ENCODE measurements at places on chromosomes 11 and 22.

GRCh38 chr11:121626980-121627379 is 174.2 kb upstream of the SORL1-AS1 start:
- DNase-seq, result no peak

DNA sequence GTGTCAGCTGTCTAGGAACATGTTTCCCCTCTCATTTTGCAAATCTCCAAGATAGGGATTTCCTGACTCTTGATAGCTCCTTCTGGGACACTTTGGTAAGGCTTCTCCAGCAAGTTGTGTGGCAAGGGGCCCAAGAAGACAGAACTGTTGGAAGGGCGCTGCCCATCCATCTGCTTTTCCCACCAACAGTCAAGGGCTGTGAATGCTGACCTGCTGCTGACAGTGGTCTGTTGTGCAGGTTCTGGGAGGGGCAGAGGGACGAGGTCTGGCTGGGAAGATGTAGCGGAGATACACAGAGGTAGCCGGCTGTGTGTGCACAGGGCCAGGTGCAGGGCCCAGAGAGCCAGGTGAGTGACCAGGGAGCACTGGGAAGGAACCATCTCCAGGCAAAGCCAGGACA is 12.2 kb downstream of the BCR start:
- no peak for DNase-seq

DNA sequence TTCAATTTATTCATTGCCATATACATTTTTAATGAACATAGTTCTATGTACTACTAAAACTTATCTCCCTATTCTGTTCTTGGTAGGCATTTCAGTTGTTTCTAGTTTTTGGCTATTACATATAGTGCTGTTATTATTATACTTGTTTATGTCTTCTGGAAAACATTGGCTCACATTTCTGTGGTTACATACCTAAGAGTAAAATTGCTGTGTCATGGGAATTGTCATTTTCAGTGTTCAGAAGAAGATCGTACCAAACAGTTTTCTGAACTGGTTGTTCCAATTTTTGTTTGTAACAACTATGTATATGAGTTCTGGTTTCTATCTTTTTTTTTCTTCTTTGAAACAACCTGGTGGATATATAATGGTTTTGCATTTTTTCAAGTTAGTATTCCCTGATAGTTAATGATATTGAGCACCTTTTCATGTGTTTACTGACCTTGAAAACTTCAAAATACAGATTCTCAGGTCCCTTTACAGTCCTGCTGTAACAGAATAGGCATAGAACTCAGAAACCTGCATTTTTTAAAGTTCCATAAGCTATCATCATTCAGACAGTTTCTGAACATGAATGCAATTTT is 230.7 kb downstream of the JRKL start:
- no peak for DNase-seq

DNA sequence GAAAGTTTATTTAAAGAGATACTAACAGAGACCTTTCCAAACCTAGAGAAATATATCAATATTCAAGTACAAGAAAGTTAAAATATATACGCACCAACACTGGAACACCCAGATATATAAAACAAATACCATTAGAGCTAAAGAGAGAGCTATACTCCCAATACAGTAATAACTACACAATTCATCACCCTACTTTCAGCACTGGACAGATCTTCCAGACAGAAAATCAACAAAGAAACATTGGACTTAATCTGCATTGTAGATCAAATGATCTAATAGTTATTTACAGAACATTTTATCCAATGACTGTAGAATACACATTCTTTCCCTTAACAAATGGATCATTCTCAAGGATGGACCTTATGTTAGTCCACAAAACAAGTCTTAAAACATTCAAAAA is 311.9 kb downstream of the METTL15 start:
- DNase-seq, result no peak

DNA sequence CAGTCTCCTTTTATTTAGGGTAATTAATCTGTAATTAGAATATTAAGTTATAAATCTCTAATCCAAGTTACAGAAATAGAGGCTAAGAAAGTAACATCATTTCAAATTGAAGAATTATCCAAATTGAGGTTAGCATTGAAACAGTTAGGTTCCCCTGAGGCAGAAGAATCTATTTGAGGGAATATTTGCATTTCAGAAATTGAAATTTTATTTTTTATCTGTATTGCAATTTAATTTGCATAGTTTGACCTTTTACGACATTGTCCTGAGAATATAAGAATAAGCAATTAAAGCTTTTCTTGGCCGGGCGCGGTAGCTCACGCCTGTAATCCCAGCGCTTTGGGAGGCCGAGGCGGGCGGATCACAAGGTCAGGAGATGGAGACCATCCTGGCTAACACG is 27.6 kb downstream of the DDIAS start:
- no peak for DNase-seq

- DNase-seq, result no peak
Measured at GRCh38 chr11:43212279-43212678, 99.5 kb upstream of the API5 start.

DNA sequence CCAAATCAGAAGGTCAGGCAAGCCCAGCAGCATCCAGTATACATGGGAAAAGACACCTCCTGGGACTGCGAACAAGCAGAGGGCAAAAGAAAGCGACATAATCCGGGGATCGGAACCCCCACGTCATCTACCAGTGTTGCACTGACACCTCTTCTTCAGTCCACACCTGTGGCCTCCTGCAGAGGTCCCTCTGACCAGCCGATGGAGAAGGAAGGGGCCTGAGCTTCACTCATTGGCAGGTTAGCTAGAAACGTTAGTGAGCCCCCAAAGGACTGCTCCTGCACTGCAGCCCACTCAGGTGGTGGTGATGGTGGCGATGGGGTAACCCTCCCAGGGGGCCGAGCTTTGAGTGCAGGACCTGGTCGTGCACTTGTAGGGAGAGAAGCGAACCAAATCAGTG is 22.1 kb downstream of the ASCL2 start:
- DNase-seq, result no peak

DNA sequence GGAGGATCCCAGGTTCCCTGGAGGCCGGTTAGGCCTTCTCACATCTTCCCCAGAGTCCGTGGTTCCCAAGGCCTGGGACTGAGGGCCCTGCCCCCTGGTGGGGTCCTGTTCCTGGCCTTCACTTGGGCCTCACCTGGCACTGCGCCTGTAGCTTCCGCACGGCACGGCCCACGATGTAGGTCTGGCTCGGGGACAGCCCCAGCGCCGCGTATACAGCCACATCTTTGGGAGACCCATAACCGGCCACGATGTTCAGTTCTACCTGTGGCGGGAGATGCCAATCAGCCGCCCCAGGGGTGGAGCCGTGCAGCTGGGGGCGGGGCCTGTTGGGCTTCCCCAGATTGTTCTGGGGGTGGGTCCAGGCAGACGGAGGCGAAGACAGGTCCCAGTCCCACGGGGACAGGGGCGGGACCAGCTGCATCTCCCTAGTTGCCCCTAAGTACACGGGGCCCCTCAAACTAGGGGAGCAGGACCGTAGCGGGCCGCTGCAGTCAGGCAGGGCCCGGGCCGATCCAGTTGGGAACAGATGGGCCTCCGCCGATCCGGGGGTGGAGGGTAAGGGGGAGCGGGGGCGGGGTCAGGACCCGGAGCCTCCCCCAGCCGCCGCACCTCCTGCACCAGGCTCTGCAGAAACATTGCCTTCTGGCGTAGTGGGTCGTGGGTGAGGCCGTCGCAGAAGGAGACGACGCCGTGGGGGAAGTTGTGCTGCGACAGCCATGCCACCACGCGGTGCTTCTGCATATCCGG is 10.1 kb downstream of the AIP start:
- no peak for DNase-seq

- DNase-seq, result no peak
Measured at GRCh38 chr22:30535182-30535581, 11.4 kb downstream of the SEC14L6 start.

- no peak for DNase-seq
Measured at GRCh38 chr11:68757711-68758110, 6.4 kb upstream of the TESMIN start.

DNA sequence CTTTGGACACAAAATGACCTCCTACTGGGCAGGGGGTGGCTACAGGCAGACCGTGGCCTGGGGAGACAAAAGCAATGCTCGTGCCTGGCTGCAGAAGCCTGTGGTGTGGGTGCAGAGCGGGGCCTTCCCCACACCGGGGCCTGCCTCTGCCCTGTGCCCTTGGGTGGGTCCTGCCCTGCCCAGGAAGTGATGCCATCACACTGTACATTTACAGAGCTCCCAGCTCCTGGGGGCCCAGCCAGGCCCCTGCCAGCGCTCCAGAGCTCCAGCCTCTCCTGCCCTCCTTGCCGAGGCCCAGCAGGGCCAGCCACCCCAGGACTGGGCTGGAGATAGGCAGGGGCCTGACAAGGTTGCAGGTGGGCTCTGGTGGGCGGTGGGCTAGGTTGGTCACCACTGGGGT is 40.1 kb downstream of the MUC5B start:
- no peak for DNase-seq

DNA sequence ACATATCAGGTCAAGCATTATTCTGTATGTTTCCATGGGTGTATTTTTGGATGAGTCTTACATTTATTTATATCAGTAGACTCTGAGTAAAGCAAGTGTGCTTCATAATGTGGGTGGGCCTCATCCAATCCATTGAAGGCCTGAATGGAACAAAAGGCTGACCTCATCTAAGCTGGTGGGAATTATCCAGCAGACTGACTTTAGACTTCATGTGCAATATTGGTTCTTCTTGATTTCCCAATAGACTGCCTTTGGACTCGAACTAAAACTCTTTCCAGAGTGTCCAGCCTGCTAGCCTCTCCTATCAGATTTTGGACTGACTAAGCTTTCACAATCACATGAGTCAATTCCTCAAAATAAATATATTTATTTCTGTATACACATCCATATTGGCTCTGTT is 116.2 kb downstream of the KIF18A start:
- no peak for DNase-seq

- DNase-seq, result peak; percentile 4
Measured at GRCh38 chr11:41281131-41281742, 178.2 kb downstream of the LRRC4C start.

- no peak for DNase-seq
Measured at GRCh38 chr11:120410622-120411380, 74.6 kb downstream of the ARHGEF12 start.

GRCh38 chr11:12393691-12394090 is 16.3 kb downstream of the PARVA start:
- peak; percentile 65 for DNase-seq

GRCh38 chr11:112025707-112026106 is 499 bp downstream of the DLAT start:
- DNase-seq, result peak; percentile 17

DNA sequence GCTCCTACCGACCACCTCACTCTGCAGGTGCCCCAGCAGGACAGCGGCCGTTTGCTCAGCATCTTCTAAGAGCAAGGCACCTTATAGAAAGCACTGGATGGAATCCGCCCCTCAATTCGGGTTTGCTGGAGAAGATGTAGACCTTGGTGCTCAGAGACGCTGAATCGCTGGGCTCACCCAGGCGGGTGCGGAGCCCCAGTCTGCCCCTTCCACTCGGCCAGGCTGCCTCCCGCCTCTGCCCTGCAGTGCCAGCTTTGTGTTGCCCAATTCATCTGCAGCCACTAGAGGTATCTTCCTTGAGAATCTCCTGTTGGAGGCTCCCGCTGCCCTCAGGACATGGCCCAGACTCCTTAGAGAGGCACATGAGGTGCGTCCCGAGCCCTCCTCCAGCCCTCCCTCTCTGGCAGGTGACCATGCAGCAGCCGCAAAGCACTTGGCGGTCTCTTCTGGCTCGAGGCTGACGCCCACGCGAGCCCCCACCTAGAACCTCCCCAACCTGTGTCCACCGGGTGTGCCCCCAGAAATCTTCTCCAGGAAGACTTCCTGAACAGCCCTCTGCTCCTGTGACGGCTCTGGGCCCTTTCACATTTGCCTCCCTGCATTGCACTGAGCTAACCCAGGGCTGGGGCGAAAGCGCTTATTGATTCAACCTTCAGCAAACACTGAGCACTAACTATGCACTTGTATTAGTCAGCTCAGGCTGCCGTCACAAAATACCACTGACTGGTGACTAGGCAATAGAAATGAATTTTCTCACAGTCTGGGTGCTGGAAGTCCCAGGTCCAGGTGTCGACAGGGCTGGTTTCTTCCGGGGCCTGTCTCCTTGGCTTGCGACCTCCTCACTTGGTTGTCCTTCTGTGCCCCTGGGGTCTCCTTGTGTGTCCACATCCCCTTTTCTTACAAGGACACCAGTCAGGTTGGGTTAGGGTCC is 117.5 kb downstream of the WNT7B start:
- no peak for DNase-seq

- DNase-seq, result no peak
Measured at GRCh38 chr11:7251487-7251835, 243 bp upstream of the SYT9 start.

GRCh38 chr11:65130631-65131416 is 3.5 kb downstream of the SYVN1 start:
- no peak for DNase-seq

GRCh38 chr11:128917144-128917724 is 25.4 kb downstream of the TP53AIP1 start:
- DNase-seq, result no peak

- peak; percentile 91 for DNase-seq
Measured at GRCh38 chr11:61969838-61970662, 2.6 kb upstream of the FTH1 start.

DNA sequence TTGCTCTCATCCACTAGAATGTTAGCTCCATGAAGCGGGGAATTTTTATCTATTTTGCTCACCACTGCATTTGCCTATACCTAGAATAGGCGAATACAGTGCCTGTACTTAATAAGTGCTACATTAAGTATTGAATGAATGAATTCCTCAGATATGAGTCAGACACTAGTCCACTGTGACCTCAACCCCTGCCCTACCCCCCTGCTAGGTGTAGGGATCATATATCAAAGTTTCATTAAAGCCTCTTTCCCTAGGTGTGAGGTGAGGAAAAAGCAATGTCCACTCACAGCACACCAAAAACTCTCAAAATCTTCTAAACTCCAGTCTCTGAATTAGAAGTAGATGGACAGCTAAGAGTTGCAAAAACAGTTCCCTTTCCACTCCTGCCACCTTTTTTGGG is 9.8 kb upstream of the PSMA1 start:
- no peak for DNase-seq

DNA sequence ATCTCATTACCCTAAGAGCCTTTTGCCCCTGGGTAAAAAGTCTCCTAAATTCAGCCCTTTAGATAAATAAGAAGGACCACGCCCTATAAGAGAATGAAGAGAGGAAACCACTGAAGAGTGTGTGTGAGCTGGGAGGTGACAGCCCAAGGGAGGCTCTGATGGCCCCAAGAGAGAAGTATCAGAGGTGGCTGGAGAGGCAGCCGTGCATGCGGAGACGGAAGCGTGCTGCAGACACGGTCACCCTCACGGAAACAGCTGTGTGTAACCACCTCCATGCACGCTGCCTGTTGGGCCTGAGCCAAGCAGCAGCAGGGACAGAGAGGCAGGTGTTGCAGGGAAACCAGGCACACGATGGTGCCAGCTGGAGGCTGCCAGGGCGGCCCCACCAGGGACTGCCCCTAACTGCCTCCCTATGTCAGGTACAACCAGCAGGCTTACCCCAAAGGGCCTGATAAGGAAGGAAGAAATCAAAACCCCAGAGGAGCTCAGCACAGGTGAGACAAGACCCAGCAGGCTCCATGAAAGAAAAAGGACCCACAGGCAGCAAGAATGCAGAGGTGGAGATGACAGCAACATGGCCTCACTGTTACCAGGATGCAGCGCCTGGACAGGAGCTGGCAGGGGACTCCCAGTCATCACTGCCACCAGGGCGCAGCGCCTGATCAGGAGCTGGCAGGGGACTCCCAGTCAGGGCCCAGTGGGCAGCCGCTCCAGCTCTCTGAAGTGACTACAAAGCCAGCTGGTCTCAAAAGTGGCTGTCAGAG is 7.8 kb downstream of the LARGE2 start:
- DNase-seq, result no peak
